Activated naive CD4-positive, alpha-beta T cell treated with anti-CD3 and anti-CD28 coated beads, Interleukin-2, amount 10 ng/mL, durations not matched to agents 5 hours and 36 hours (primary cell): ENCODE measurements at places on chromosomes 3 and 15. TPM values are rescaled to one million over a fixed set of nuclear protein-coding genes. Genes with fewer than 3 reads are reported as not detected.

Gene NR1I2
- total RNA-seq = 0.17 TPM

Gene UROC1
- not detected for total RNA-seq

Gene LYSMD2
- 14.9 TPM for total RNA-seq

Gene MUC13
- total RNA-seq = not detected

Gene SERPINI2
- not detected for total RNA-seq

Gene CCR5
- 12.3 TPM for total RNA-seq

Gene CDHR4
- total RNA-seq = not detected

Gene TYRO3
- total RNA-seq = 1.9 TPM

Gene MBD4
- 42.0 TPM for total RNA-seq

Gene CD86
- 1.4 TPM for total RNA-seq

Gene TPRG1
- total RNA-seq = 0.24 TPM

Gene SLC28A1
- not detected for total RNA-seq

Gene C2CD4A
- total RNA-seq = not detected

Gene SCN11A
- not detected for total RNA-seq

Gene AADACL2
- not detected for total RNA-seq

Gene ESYT3
- 0.53 TPM for total RNA-seq

Gene CLDN11
- 0.10 TPM for total RNA-seq

Gene REC114
- total RNA-seq = not detected

Gene TGM5
- total RNA-seq = not detected

Gene GOLGA8O
- total RNA-seq = 3.3 TPM

Gene SLC12A1
- not detected for total RNA-seq

Gene STAC
- not detected for total RNA-seq

Gene PLCD1
- total RNA-seq = 27.3 TPM

Gene KBTBD13
- not detected for total RNA-seq

Gene PRR23E
- total RNA-seq = not detected

Gene FANCD2OS
- total RNA-seq = not detected
